ENCODE measurements at places on chromosomes 3 and 15. TPM values are rescaled to one million over a fixed set of nuclear protein-coding genes. Genes with fewer than 3 reads are reported as not detected.
A peak's percentile ranks its signal among the peaks of the same experiment; 100 is the strongest.

Gene PRRT3
- total RNA-seq = 0.57 TPM

- DNase-seq = peak; percentile 43
These were observed 101.9 kb downstream of the TNIK start for GRCh38 chr3:171358181-171358880.

DNA sequence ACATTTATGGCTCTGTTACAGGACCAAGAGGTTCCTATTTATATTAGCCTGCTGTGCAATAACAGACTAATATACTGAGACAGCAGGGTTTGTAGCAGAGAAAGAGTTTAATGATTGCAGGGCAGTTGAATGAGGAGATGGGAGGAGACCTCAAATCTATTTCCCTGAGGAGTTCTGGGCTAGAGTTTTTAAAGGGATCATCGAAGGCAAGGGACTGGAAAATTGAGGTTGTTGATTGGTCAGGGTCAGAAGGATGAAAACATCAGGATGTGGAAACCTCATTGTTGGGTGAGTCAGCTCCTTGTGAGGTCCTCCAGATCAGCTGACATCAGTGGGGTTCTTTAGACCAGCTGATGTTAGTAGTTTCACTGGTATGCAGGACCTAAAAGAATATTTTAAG is 60.6 kb upstream of the GOLGA8B start:
- DNase-seq = peak; percentile 60

DNA sequence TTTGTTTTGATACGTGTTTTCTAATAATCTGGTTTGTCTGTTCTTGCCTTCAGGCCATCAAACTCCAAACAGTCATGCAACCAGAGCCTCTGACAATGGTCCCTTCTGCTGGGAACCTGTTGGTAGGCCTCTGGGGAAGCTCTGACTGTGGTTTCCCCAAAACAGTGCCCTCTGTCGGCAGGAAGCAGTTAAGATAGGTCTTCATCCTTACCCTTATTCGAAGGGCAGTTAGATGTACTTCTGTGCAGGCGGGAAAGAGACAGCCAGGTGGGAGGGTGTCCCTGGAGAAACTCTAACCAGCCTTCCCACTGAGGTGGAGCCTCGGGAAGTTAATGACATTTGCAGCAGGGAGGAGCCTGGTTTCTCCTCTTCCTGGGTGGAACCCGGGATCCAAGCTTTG is 81.6 kb upstream of the CHMP2B start:
- DNase-seq = peak; percentile 38

GRCh38 chr3:56655709-56656108 is 27.4 kb downstream of the TASOR start:
- no peak for DNase-seq

DNA sequence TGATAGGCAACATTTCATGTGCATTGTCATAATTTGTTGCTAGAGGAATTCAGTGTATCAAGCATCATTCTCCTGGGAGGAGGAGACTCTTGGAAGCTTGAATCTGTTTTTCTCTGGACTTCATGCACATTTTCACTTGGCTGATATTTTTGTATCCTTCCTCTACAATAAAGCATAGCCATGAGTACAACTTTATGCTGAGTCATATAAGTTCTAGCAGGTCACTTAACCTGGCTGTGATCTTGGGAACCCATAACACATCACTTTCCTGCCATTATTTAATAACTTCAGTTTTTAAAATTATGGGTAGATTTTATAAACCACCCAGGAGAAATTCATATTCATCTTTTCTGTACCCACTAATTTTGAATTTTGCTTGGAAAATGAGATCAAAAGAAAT is 203.0 kb upstream of the CD96 start:
- no peak for DNase-seq

Gene ZBTB47
- 2.5 TPM for total RNA-seq

Gene MESP2
- 0.54 TPM for total RNA-seq

DNA sequence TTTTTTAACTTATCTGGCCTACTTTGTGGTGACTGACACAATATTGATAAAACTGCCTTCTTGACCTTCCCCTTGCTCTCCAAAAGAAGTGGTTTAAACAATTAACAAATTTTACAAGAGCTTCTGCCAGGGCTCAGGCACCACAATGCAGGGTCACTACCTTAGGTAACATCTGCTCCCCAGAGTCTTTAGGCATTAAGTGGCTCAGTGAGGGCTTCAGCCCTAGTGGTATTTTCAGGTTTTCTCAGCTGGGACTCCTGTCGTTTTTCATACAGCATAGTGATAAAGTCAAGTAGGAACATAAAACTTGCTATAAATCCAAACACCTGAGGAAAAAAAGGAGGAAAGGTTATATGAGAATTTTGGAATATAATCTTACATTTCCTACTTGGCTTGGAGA is 18.9 kb downstream of the CMTM6 start:
- DNase-seq = no peak

DNA sequence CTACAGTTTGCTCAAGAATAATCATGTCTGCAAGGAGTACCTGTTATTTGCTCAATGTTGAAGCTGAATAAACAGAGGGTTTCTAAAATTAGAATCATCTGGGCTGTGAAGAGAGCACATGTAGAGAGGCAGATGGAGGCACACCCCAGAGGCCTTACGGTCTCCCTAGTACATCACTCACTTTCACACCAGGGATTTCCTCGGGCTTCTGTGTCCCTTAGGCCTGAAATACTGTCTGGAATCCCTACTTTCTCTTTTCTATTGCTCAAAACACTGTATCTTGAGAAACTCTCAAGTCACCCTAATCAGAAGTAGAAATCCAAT is 473.7 kb upstream of the ROBO2 start:
- no peak for DNase-seq

DNA sequence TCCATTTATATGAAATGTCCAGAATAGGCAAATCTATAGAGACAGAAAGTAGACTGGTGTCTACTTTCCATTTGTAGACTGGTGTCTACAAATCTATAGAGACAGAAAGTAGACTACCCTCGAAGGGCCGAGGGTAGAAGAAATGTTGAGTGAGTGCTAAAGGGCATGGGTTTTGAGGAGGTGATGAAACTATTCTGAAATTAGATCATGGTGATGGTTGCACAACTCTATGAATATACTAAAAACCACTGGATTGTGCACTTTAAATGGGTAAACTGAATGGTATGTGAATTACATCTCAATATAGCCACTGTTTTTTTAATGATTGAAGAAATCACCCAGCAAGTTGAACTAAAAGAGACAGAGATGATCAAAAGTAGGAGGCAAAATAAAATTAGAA is 27.9 kb downstream of the TP53BP1 start:
- DNase-seq = no peak

All from Daoy (cell line).